CD4-positive, alpha-beta T cell treated with Interferon alpha-2 for 1 hour (primary cell): ENCODE measurements at places on chromosomes 1 and 21.

- no peak for DNase-seq
Measured at GRCh38 chr1:3034162-3034561, 12.9 kb downstream of the ACTRT2 start.

GRCh38 chr1:67601955-67602354 is 83.0 kb upstream of the GADD45A start:
- DNase-seq, result no peak

DNA sequence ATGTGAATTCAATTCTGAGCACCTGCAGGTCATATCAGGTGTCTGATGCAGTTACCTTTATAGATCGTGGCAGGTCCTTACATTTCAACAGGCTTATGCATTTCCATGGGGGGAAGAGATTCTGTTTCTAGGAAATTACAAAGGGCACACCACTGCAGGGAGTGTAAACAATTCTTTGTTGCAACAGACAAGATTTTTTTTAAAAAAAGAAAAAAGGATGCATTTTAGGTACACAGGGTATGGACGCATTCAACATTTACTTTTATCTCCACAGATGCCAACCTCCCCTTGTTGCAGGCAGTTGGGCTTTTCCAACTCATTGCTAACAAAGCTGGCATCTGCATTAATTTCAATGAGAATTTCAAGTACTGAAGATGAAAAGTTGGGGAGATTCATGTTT is 13.5 kb upstream of the TEKT2 start:
- no peak for DNase-seq

DNA sequence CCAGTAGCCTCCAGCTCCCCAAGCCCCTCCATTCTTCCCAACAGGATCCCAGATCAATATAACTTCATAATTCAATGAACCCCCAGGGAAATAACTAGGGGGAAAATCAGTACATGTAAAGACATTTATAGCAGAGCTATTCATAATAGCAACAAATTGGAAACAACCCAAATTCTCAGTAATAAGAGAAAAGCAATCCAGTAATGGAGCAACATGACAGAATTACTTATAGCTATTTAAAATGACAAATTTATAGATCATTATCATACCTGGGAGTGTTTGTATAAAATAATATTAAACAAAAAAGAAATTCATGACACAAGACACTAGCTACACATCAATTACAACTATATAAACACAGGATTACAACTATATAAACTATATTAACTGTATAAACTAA is 20.2 kb downstream of the PLEKHA6 start:
- DNase-seq, result no peak

DNA sequence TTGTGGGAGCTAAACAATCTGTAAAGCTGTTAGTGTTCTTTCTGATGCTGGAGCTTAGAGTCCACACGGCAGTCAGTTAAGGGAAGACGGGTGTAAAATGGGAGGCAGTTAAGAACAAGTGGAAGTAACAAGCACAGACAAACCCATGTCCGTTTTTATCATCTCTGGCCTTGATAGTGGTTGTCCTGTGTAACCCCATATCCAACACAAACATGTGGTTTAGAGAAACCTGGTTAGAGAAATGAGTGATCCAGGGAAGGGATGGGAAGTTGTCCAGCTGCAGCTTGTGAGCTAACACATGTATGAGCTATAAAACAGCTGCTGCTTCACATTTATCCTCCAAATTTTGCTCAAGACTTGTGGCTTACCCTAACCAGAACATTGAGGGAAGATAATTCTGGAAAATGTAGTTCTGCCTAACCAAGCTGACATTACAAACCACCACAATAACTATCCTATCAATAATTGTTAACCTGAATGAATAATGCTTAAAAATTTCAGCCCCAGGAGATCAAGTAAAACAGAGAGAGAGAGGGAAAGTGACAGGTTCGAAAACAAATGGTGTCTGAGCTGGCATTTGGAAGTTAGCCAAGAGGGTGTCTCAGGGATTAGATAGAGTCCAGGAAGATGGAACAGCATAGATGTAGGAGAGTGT is 10.6 kb upstream of the C1orf162 start:
- DNase-seq, result no peak

DNA sequence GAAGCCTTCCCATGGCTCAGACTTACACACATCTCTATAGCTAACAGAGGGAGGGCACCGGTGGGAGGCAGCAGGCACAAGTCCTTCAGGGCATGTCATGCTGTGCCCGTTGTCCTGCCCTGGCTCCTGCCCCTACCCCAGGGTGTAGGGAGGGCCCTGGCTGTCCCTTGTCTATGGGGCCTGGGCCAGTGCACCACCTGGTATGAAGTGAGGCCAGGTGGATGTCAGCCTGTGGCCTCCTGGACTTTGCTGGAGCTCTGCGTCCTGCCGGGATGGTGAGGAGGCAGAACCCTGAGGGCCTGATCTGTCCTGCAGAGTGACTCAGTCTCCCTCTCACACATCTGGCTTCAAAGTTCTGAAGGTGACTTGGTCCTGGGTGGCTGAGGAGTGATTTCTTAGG is 47.3 kb upstream of the GPR37L1 start:
- no peak for DNase-seq
